ENCODE measurements at places on chromosomes 1 and 21.

DNA sequence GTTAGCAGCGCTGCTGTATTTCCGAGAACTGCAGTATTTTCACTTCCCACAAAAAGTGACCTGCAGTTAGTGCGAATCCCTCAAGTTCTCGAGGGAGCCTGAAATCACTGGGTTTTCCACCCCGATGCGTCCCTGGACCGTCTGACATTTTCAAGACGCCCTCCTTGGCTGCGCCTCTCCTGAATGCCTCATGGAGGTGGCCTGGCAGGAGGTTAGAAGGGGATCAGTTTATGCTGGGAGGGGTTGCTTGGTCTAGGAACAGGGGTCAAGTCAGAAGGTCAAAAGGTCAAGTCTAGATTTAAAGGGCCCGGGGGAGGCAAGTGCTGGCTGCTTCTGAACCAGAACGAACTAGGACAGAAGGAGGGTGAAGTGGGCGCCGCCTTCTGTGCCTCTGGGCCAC is 176.8 kb downstream of the PRDM16 start:
- DNase-seq: no peak

DNA sequence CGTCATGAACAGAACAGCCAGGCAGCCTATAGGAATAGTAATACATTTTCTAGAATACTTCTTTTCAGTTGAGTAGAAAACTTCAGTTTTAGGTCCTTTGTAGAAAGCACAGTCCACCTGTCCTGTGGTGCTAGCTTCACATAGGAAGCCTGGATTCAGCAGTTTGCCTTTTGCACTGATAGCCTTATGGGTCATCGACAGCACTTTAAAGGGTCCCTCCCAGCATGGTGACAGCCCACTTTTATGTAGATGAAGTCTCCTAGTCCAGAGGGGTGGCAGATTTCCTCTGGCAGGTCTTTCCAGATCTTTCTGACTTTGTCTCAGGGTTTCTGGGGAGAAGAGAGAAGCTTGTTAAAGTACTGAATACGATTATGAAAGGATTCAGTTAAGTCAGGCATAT is 161.4 kb upstream of the TNR start:
- no peak for DNase-seq

GRCh38 chr1:112806090-112806642 is 91.0 kb upstream of the PPM1J start:
- DNase-seq: no peak

- no peak for DNase-seq
These were observed 130.9 kb downstream of the DMRTB1 start for GRCh38 chr1:53590104-53590503.
